Hematopoietic multipotent progenitor cell (in vitro differentiated cells): ENCODE measurements at places on chromosomes 3 and 15. TPM values are rescaled to one million over a fixed set of nuclear protein-coding genes. Genes with fewer than 3 reads are reported as not detected.

The MEIS2 gene
- 0.54 TPM for total RNA-seq

DNA sequence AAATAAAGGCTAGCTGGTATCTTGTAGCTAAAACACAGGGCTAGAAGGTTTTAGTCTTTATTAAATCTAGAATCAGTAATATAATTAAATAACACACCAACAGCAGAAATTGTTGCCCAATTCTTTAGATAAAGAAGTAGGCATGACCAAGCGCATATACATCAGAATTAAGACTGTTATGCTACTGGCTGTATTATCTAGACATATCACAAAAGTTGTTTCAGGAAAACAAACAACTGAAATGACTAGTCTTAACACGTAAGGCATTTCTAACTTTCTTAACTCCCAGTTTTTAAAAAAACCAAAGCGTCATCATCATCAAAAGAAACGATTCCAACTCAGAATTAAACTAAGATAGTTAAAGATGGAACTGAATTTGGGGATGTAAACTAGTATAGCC, 55.4 kb downstream of the EMC4 start:
- DNase-seq, result no peak

The SGO1 gene
- total RNA-seq, result 0.81 TPM

The ITIH1 gene
- under 0.01 TPM for total RNA-seq

DNA sequence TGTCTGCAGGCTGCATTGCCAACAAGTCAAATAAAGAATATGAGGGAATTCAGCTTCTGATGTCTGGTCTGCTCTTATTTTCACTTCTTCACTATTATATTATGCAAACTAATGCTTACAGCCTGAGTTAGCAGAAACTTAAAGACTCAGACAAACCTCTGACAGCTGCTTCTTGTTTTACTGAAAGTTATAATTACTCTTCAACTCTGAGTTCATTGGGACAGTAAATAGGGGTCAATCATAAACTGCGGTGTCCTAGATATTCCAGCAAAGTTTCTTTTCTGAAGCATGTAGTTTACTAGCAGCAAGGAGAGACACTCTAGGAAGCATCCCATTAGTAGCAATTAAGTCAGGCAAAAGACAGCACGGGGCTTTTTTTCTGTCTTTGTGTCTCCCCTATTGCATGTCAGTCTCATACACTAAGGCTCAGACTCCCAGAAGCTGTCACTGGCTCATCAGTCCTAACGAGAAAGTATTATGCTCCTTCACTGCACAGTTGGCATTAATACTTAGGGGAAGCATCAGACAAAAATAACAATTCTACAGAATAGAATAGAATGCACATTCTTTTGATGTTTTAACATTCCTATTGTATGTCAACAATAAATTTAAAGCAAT, 1060.8 kb downstream of the ROBO1 start:
- no peak for DNase-seq

- DNase-seq, result no peak
Observed at GRCh38 chr3:197443506-197443905, 112.3 kb downstream of the BDH1 start.
